ENCODE measurements at places on chromosomes 7 and 10. TPM values are rescaled to one million over a fixed set of nuclear protein-coding genes. Genes with fewer than 3 reads are reported as not detected.

- DNase-seq, result no peak
Measured at GRCh38 chr7:28435732-28436378, 23.5 kb downstream of the CREB5 start.

GRCh38 chr7:142785841-142786250 is 15.1 kb downstream of the PRSS2 start:
- DNase-seq, result no peak

GRCh38 chr7:132869166-132869861 is 212.6 kb downstream of the CHCHD3 start:
- DNase-seq, result no peak

- no peak for DNase-seq
Measured at GRCh38 chr10:128022261-128023196, 103.7 kb downstream of the MKI67 start.

FBXL13 gene
- total RNA-seq, result 3.4 TPM
